ENCODE measurements at places on chromosomes 7 and 10.

DNA sequence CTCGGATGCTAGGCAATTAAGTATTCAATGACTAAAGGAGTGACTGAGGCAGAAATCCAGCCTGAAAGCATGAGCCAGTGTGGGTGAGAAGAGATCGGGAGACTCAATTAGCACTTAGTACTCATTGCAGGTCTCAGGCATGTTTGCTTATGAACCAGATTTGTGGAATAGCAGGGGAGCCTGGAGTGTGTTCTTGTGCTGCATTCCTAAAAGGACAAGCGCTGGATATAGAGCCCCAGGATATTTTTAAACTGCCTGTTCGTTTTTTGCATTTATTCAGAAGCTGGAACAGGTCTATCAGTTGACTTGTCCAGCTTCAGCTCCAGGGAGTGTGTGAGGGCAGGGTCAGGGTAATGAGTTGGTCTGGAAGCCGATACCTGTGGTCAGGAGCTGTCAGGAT lies 120.3 kb downstream of the BMPER start:
- DNase-seq = no peak

- peak; percentile 22 for DNase-seq
These were observed 49.3 kb upstream of the GNA12 start for GRCh38 chr7:2893411-2893861.

- no peak for DNase-seq
These were observed 45.1 kb downstream of the KCNMA1 start for GRCh38 chr10:77592510-77592909.

GRCh38 chr7:18430810-18431209 lies 64.7 kb upstream of the HDAC9 start:
- no peak for DNase-seq

DNA sequence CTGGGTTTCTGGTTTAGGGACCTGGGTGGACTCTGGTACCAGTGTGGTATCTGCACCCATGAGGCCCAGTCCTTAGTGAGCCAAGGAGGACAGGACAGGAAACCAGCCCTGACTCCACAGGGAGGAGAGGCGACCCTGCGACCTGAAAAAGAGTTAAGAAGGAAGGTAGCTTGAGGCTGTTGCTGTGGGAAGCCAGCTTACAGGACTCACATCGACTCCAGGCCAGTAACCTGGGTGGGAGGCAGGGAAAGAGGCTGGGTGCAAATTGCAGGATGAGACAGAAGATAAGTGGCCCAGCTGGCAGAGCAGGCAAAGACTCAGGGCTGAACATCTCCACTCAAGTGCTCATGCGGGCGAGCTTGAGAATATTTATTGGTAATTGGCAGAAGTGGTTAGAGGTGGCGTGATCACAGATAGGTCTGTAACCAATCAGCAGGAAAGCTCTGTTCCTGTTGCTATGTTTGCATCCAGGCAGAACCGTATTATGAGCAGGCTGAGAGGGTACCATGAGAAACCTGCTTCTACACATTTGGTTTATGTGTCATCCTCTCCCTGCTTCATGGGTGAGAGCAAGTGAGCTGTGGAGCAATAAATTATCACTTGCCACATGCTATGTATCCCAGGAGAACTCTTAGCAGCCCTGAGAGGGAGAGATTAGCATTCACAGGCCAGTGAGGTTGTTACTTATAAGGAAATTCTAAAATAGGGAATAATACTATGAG lies 11.0 kb downstream of the TLL2 start:
- DNase-seq = no peak

- DNase-seq = peak; percentile 21
These were observed 594.9 kb upstream of the IGFBP3 start for GRCh38 chr7:46515844-46516590.

DNA sequence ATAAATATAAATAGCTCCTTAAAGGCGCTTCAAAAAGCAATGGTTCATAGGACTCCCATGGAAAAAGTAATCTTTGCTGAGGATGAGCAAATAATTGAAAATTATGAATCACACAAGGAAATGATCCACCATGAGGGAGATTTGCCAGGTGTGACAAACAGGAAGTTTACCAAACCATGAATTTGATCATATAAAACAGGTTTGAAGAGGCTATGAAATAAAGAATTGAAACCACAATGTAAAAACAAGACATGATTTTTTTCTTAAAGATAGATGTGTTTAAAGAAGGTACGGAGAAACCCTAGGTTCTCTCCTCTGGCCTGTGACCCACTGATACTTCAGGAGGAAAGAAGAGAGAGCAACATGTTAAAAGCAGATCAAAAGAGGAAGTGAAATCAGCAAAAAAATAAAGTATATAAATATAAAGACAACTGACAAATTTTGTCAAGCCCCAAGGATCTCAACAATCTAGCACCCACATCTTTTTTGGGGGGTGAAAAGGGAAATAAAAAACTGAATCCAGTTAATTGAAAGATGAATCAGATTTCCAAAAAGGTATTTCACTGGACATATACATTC lies 111.3 kb upstream of the ASAH2 start:
- DNase-seq = peak; percentile 7

DNA sequence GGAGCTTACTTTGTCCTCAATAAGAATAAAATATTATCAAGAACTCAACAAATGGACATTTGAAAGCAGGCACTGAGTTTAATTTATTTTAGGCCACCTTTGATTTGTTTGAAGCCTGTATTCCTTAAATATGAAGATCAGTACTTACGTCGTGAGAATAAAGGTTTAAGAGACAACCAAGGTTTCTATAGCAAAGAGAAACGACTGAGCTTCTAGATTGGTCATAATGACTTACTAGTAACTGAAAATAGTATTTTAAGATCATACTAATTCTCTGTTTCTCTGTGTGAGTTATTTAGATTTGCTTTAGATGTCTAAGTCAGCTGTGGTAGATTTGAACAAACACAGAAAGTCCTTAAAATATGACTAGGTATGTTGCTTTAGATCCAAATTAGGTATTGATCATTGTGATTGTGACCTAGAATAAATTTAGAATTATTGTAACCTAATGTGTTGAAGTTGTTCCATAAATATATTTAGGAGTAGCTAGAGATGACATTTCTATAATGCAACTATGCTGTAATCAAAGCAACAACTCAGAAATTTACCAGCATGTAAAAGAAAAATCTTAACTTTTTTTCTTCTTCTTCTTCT lies 2.4 kb upstream of the GLCCI1 start:
- DNase-seq = no peak

GRCh38 chr10:21919117-21919516 lies 84.4 kb downstream of the DNAJC1 start:
- DNase-seq = no peak

DNA sequence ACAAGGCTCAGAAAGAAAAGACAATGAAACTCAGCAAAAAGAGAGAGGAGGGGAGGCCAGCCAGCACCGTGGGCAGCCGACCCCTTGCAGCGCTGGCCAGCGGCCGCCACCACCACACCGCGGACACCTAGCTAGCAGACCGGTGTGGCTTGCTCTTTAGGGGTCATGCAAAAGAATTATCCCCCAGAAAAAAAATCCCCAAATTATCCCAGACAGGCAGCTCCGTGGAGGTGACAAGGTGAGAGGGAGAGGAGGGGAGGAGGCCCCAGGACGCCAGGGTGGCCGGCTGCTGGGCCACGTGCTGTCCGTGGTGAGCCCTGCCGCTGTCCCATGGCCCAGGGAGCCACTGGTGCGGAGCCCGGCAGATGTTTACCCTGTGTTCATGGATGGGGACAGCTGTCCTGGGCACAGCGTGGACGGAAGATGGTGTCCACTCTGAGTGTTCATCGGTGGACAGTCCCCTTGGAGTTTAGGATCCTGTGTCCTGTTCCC lies 16.5 kb downstream of the YKT6 start:
- no peak for DNase-seq

DNA sequence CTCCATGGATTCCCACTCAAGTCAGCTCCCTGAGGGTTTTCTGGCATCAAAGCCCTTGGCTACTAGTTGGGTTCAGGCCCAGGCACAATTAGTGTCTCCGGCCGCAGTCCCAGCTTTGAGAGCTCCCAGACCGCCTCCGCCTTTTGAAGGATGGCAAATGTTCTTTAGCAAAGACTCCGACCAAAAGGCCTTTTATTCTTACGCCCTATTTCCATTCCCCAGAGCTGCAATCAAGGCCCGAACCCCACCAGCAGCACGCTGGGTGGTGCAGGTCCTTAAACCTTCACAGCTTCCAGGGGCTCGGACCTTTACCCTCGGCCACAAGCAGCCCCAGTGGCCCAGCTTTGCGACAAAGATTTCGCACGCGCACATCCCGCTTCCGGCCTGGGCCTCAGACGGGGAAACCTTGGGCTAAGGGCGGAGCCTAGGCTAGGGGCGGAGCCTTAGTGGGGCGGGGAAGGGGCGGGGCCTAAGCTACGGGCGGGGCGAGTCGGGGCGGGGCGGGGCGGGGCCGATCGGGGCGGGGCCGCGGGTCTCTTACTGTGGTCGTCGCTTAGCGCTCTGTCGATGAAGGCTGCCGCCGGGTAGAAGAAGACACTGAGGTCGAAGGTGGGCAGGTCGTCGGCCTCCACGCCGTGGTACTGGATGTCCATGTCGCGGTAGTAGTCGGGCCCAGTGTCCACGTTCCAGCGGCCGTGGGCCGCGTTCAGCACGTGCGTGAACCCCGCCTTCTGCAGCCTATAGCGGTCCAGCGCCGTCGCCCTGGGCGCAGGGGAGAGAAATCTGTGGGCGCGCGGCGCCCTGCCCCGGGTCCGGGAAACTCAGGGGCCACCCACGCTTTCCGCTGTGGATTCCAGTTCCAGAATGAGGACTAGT lies 68.0 kb upstream of the SAMD8 start:
- no peak for DNase-seq
